Endothelial cell of umbilical vein (primary cell): ENCODE measurements at places on chromosomes 11 and 22. TPM values are rescaled to one million over a fixed set of nuclear protein-coding genes. Genes with fewer than 3 reads are reported as not detected.
A peak's percentile ranks its signal among the peaks of the same experiment; 100 is the strongest.

DNA sequence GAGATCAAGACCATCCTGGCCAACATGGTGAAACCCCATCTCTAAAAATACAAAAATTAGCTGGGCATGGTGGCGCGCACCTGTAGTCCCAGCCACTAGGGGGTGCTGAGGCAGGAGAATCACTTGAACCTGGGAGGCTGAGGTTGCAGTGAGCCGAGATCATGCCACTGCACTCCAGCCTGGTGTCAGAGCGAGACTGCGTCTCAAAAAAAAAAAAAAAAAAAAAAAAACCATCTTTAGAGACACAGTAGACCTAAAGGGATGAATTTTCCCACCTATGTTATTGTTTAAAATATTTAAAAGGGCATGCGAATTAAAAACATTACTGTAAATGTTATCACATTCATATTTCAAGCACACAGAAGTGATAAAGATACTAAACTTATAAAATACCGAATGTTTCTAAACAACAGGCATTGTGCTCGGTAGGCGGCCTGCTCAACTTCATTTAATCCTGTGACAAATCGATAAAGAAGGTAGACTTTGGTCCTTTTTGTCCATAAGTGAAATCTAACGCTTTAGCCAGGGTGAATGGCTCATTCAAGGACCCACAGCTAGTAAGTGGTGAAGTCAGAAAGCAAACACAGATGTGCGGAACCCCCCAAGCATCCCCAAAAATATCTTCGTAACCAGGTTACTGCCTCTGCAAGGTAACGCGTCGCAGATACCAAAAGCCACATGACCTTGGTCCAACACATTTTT is 16.1 kb downstream of the NCAPD3 start:
- peak; percentile 10 for DNase-seq

PANX2 gene
- 5.1 and 5.2 TPM in 2 replicates for total RNA-seq

GRCh38 chr11:67418476-67419281 is 3.2 kb downstream of the CARNS1 start:
- DNase-seq: no peak

- DNase-seq: no peak
These were observed 10.9 kb upstream of the NAALADL1 start for GRCh38 chr11:65069217-65069616.

- peak; percentile 94 for DNase-seq
These were observed 104.7 kb upstream of the CARD18 start for GRCh38 chr11:105244160-105244825.

GRCh38 chr11:70727899-70728620 is 329.7 kb downstream of the CTTN start:
- no peak for DNase-seq

GRCh38 chr11:31645747-31646146 is 136.2 kb downstream of the ELP4 start:
- peak; percentile 84 for DNase-seq

GRCh38 chr22:20994128-20994901 is 7.6 kb downstream of the THAP7 start:
- DNase-seq: no peak

GRCh38 chr22:28142361-28142961 is 223.4 kb upstream of the PITPNB start:
- DNase-seq: peak; percentile 25

- no peak for DNase-seq
These were observed 31.8 kb upstream of the PDGFB start for GRCh38 chr22:39276440-39277141.
